ENCODE measurements at places on chromosomes 13 and 19.
A peak's percentile ranks its signal among the peaks of the same experiment; 100 is the strongest.

GRCh38 chr19:17706750-17707181, 12.5 kb upstream of the MAP1S start:
- no peaks in the 10 kb centered on the region for H3K4me1 ChIP-seq
- H3K27ac ChIP-seq: no peak overlapping the region
- H3K36me3 ChIP-seq: no peaks in the 10 kb centered on the region
- DNase-seq: no peak
- no peak overlapping the region for H3K4me3 ChIP-seq

- H3K27ac ChIP-seq: no peak overlapping the region
- H3K4me3 ChIP-seq: no peak overlapping the region
- H3K27me3 ChIP-seq: no peaks in the 10 kb centered on the region
- H3K4me1 ChIP-seq: no peaks in the 10 kb centered on the region
These were observed 49.3 kb downstream of the DLEU7 start for GRCh38 chr13:50794226-50794625.

GRCh38 chr13:20870829-20871228, 31.7 kb downstream of the XPO4 start:
- H3K27me3 ChIP-seq: no peaks in the 10 kb centered on the region
- H3K4me1 ChIP-seq: peaks cover 9% of the 10 kb centered on the region
- H3K4me3 ChIP-seq: no peak overlapping the region
- peaks cover 5% of the 10 kb centered on the region for H3K36me3 ChIP-seq
- no peak overlapping the region for H3K27ac ChIP-seq

DNA sequence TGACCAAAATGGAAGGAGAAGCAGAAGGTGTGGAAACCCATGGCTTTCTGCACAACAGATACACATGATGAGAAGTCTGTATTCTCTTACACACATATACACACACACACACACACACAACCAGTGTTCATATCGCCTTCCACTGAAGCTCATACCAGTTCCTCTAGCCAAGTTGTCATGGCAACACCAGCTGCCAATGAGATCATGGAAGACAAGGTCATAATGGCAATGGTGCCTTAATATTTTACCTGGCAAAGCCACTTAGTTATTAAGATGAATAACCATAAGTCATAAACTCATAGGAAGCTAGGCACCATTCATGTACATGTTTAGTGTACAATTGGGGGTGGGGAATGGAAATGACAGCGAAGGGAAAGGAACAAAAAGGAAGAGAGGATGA, 2.6 kb upstream of the DHRS12 start:
- peaks cover 27% of the 10 kb centered on the region for H3K4me1 ChIP-seq
- H3K27me3 ChIP-seq: no peaks in the 10 kb centered on the region
- peak overlapping the region; percentile 13 for H3K27ac ChIP-seq
- DNase-seq: no peak
- H3K4me3 ChIP-seq: peak overlapping the region; percentile 3

DNA sequence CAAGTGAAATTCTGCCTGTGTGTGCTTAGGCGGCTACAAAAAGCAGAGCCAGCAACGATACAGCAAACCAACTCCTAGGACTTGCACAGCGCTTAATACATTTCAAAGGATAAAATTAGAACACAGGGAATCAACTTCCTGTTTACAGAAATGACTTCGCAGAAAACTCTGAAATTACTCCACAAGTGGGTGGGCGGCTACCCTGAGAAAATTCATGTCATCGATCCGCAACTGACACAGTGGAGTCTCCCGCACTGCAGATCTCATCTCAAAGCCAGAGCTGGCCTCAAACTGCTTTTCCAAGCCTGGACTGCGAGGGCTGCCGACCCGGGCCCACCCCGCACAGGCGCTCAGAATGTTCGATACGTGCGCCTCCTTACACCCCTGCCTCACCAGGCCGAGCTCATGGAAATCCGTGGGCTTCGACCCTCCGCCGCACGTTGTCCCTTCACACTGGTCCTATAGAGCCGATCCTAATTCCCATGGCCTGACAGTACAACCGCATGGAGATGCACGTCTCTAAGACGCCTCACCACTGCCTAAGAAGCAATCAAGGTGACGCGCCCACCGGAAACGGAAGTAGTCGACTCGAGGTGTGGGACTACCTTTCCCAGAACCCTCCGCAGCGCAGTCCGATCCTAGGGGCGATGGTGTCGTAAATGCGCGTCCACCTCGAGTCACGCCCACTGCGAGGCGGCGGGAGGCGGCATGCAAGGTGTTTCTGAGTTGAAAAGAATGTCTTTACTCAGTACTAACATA, at the start of gene ZNF229:
TSS of gene ZNF229 (minus strand) at position 557 of the 759 bp plus-strand sequence. CDS start 5,625 bp downstream, outside the sequence.
- H3K27me3 ChIP-seq: no peaks in the 10 kb centered on the region
- H3K27ac ChIP-seq: peak within 1 kb of the TSS; percentile 93
- peaks cover 30% of the 10 kb centered on the region for H3K36me3 ChIP-seq
- H3K4me3 ChIP-seq: peak within 1 kb of the TSS; percentile 99
- DNase-seq: peak; percentile 86
- H3K4me1 ChIP-seq: peaks cover 8% of the 10 kb centered on the region

- no peaks in the 10 kb centered on the region for H3K4me1 ChIP-seq
- no peaks in the 10 kb centered on the region for H3K27me3 ChIP-seq
- no peak overlapping the region for H3K27ac ChIP-seq
- DNase-seq: no peak
These were observed 2048.3 kb upstream of the PCDH20 start for GRCh38 chr13:63463782-63464610.

GRCh38 chr13:106139942-106140341, 395.5 kb downstream of the EFNB2 start:
- no peak for DNase-seq
- no peaks in the 10 kb centered on the region for H3K36me3 ChIP-seq
- no peak overlapping the region for H3K4me3 ChIP-seq
- H3K27ac ChIP-seq: no peak overlapping the region

DNA sequence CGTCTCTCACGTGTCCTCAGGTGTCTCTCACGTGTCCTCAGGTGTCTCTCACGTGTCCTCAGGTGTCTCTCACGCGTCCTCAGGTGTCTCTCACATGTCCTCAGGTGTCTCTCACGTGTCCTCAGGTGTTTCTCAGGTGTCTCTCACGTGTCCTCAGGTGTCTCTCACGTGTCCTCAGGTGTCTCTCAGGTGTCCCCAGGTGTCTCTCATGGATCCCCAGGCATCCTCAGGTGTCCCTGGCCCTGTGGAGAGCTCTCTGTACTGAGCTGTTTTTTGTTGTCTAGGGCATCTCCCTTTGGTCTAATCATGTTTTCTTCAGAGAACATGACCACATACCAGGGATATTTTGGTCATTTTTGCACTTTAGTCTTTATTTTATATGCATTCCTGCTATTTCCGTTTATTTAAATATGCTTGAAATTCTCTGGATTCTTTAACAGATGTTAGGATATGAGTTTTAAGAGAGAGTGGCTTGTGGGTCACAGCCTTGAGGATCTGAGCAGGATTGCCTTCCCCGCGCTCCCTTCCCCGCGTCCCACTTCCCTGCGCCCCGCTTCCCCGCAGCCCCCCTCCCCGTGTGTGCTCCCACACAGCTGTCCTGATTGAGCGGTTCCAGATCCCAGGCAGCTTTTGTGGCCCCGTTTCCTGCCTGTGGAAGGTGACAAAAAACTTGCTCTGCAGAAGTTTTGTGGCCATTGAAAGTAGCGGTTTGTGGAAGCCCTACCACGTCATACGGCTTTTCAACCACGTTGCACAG, 31.9 kb downstream of the ATP4B start:
- H3K36me3 ChIP-seq: peaks cover 19% of the 10 kb centered on the region
- H3K4me1 ChIP-seq: peaks cover 9% of the 10 kb centered on the region
- H3K27ac ChIP-seq: no peak overlapping the region
- DNase-seq: no peak

GRCh38 chr19:30692879-30693503, 320.8 kb downstream of the ZNF536 start:
- DNase-seq: no peak
- H3K4me1 ChIP-seq: peaks cover 65% of the 10 kb centered on the region
- H3K27me3 ChIP-seq: peaks cover 39% of the 10 kb centered on the region
- peak overlapping the region; percentile 60 for H3K27ac ChIP-seq
- H3K36me3 ChIP-seq: no peaks in the 10 kb centered on the region

- no peak overlapping the region for H3K4me3 ChIP-seq
- no peak for DNase-seq
- H3K27ac ChIP-seq: peak overlapping the region; percentile 46
- peaks cover 31% of the 10 kb centered on the region for H3K36me3 ChIP-seq
These were observed 56.5 kb downstream of the ARHGEF7 start for GRCh38 chr13:111171629-111172028.

DNA sequence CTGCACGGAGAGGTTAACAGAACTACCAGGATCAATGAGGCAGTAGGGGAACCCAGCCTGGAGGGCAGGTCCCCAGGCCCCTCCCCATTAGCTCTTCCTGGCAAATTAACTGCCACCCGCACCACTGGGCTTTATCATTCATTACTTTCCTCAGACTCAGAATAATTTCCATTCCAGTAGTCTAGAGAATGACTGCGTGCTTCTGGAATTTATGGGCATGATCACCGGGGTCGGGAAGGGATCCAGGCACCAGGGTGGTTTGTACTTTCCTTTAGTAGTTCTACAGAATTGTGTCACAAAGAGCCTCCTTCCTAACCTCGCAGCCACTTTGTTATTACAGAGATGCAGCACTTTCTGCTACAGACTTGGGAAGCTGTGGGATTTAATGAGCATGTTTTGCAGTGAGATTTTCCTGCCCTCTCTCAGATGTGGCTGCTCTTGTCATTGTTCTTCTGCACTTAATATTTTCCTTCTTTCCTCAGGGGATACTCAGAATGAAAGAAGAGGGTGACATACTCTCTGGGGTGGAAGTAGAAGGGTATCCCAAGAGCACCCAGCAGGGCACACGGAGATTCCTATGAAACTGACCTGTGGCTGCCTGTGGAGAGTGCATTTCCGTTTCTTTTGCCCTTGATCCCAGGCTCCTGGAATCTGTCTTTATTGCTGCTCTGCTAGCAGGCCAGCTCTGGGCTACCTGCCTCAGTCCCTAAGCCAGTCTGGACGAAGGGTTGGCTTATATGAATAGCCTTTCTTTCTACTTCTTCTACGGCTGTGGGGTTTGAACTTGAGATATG, 285.0 kb upstream of the SLC10A2 start:
- no peak for DNase-seq
- peak overlapping the region; percentile 60 for H3K4me3 ChIP-seq
- H3K27ac ChIP-seq: peak overlapping the region; percentile 5
- H3K27me3 ChIP-seq: peaks cover 14% of the 10 kb centered on the region
- H3K36me3 ChIP-seq: no peaks in the 10 kb centered on the region

DNA sequence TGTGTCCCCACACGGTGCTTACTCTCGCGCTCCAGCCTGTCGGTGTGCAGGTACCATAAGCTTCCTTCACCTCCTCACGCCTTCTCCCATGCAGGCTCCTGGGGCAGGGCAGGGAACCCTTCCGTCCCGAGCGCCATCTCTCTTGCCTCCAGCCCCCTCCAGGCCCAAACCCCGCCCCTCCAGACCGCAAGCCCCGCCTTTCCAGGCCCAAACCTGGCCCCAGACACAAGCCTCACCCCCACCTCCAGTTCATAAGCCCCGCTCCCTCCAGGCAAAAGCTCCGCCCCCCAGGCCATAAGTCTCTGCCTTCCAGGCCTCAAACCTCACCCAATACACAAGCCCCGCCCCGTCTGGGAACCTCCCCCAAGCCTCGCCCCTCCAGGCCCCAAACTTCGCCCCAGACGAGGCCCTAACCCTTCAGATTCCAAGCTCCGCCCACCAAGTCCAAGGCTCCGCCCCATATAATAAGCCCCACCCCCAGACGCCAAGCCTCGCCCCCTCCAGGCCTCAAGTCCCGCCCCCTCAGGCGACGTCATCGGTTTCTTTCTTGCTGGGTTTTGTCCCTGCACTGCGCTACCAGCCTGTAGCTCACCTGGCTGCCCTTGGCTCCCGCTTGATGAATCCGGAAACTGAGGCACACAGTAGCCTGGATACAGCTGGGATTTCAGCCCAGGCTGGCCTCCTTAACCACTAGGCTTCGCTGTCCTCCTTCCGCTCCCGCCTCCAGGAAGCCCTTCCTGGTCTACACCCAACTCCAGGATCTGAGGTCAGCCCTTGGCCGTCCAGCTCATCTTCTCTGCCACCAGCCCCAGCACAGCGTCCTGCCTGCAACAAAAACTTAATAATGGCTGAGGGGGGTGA, 16.1 kb downstream of the MKNK2 start:
- no peaks in the 10 kb centered on the region for H3K36me3 ChIP-seq
- no peak overlapping the region for H3K27ac ChIP-seq
- H3K4me3 ChIP-seq: no peak overlapping the region
- H3K27me3 ChIP-seq: no peaks in the 10 kb centered on the region
- DNase-seq: peak; percentile 72

- no peaks in the 10 kb centered on the region for H3K27me3 ChIP-seq
- H3K4me3 ChIP-seq: no peak overlapping the region
- no peak for DNase-seq
- H3K36me3 ChIP-seq: peaks cover 5% of the 10 kb centered on the region
- H3K27ac ChIP-seq: no peak overlapping the region
- H3K4me1 ChIP-seq: peaks cover 3% of the 10 kb centered on the region
These were observed 7.2 kb downstream of the RNU6-9 start for GRCh38 chr19:900302-901111.

- H3K4me1 ChIP-seq: peaks cover 18% of the 10 kb centered on the region
- H3K27me3 ChIP-seq: no peaks in the 10 kb centered on the region
- H3K4me3 ChIP-seq: no peak overlapping the region
These were observed 167.1 kb downstream of the PCDH9 start for GRCh38 chr13:67063036-67063435.

- no peaks in the 10 kb centered on the region for H3K27me3 ChIP-seq
- H3K4me3 ChIP-seq: no peak overlapping the region
- DNase-seq: no peak
- no peak overlapping the region for H3K27ac ChIP-seq
These were observed 185.2 kb downstream of the KLF12 start for GRCh38 chr13:73948848-73949529.

GRCh38 chr19:29586401-29586800, 19.7 kb upstream of the POP4 start:
- DNase-seq: no peak
- no peak overlapping the region for H3K27ac ChIP-seq
- H3K36me3 ChIP-seq: no peaks in the 10 kb centered on the region

- DNase-seq: no peak
- no peaks in the 10 kb centered on the region for H3K4me1 ChIP-seq
- H3K27ac ChIP-seq: no peak overlapping the region
- no peaks in the 10 kb centered on the region for H3K36me3 ChIP-seq
- H3K27me3 ChIP-seq: no peaks in the 10 kb centered on the region
These were observed 1323.9 kb upstream of the SPRY2 start for GRCh38 chr13:81664872-81665271.

DNA sequence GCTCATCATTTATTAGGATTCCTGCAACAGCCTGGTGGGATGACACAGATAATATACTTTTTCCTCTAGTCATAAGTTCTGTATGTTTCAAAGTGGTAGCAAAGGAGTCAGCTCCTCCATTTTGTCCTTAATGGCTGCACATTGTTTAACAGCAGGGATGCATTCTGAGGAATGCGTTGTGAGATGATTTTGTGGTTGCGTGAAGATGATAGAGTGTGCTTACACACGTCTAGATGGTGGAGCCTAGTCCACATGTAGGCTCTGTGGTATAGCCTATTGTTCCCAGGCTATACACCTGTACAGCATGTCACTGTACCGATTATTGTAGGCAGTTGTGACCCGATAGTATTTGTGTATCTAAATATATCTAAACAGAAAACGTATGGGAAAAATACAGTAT, 4.6 kb downstream of the SMARCA4 start:
- H3K27ac ChIP-seq: peak overlapping the region; percentile 48
- H3K4me3 ChIP-seq: peak overlapping the region; percentile 18
- peaks cover 18% of the 10 kb centered on the region for H3K36me3 ChIP-seq
- H3K4me1 ChIP-seq: peaks cover 46% of the 10 kb centered on the region
- no peak for DNase-seq

GRCh38 chr13:50691681-50692263, 151.7 kb downstream of the DLEU7 start:
- H3K27me3 ChIP-seq: no peaks in the 10 kb centered on the region
- peaks cover 37% of the 10 kb centered on the region for H3K4me1 ChIP-seq
- no peak for DNase-seq
- H3K36me3 ChIP-seq: no peaks in the 10 kb centered on the region
- no peak overlapping the region for H3K27ac ChIP-seq

GRCh38 chr19:13931391-13932148, 6.6 kb downstream of the PODNL1 start:
- no peak overlapping the region for H3K4me3 ChIP-seq
- no peak overlapping the region for H3K27ac ChIP-seq
- no peak for DNase-seq
- H3K4me1 ChIP-seq: peaks cover 8% of the 10 kb centered on the region
